Right atrium auricular region (tissue), 2 donors: ENCODE measurements at places on chromosomes 12 and 14. TPM values are rescaled to one million over a fixed set of nuclear protein-coding genes. Genes with fewer than 3 reads are reported as not detected.
A peak's percentile ranks its signal among the peaks of the same experiment; 100 is the strongest.

DNA sequence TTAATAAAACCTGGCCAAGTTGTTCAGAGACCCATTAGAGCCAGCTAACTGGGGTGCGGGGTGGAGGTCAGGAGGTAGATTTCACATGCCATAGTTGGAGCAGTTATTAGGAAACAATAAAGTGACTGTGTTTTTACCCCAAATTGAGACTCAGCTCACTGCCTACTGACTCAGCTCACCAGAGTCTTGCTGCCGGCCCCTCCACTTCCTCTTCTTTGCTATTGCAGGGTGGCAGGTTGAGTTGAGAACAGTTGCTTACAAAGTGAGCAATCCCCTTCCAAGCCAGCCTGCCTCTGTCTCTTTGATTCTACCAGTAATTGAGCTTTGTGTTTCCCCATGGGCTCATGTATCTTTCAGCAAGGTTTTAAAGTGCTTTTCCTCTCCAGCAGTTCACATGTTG, 12.9 kb downstream of the ST8SIA1 start:
- DNase-seq: no peak

- peak; percentile 91 for DNase-seq
Observed at GRCh38 chr12:10722905-10723746, at the start of gene YBX3. TSS of gene YBX3 (minus strand) at chr12:10723323. CDS start at chr12:10723111, 212 bp downstream.

ACOT6 gene
- not detected for total RNA-seq

PRB2 gene
- total RNA-seq: not detected

DNA sequence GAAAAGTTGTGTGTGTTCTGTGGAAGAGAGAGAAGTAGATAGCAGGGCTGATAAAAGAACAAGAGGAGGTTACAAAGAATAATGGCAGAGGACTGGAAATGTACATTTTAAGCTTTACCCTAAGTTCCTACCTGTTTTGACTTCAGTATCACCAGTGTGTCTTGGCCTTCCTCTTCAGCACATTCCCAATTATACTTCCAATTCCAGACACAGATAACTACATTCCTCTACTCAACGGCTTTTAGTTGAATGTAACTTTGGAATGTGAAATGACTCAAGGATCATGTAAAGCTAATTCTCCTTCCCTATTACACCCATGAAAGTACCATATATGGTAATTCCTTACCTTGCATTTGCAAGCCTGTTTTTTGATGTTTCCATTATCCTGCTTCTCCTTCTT, 5.0 kb downstream of the MGST1 start:
- no peak for DNase-seq

GRCh38 chr12:50550530-50551223, 45.9 kb downstream of the DIP2B start:
- DNase-seq: no peak
